ENCODE measurements at places on chromosomes 2 and 18.
A peak's percentile ranks its signal among the peaks of the same experiment; 100 is the strongest.

- no peak for DNase-seq
Measured at GRCh38 chr2:5587766-5588165, 104.4 kb upstream of the SOX11 start.

- DNase-seq = no peak
Measured at GRCh38 chr18:23378302-23378686, 74.8 kb upstream of the RIOK3 start.

DNA sequence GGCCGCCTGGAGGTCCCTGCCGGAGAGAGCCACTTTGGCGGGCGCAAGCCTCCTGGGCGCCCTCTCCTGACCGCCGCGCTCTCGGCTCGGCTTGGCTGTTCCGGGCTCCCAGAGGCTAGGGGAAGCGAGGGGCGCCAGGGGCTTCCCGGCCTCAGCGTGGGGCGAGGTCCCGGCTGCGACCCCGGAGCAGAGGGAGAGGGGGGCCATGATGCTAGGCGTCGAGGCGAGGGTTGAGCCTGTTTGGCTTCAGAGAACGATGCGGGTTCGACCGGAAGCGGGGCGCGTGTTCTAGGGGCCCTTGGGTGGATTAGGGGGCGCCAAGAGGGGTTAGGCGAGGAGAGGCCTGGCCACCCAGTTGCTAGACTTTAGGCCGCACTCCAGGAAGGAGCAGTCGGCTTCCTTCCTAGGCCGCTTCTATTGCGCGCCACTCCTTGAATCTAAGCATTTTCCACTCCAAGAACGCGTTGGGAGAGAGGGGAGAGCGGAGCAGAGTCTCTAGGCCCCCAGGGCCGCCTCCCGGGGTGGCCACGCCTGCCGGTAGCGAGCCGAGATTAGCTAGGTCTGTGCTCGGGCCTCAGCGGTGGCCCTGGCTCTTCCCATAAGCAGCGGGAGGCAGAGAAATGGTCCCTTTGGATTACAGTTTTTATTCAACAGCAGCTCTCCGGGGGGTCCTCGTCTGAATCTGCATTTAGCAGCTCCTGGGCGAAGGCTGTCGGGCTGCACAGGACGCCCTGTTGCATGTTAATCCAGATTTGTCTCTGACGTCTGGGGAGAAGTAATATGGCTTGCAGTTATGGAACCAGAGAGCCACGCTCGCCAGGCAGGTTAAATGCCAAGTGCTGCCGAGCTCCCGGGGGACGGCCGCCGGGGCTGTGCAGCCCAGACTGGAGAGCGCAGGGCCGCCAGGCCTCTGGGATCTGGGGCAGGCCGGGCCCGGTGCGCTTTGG is 11.3 kb downstream of the MEIS1 start:
- no peak for DNase-seq

GRCh38 chr2:102736110-102736409 is 25.8 kb upstream of the TMEM182 start:
- DNase-seq = no peak

DNA sequence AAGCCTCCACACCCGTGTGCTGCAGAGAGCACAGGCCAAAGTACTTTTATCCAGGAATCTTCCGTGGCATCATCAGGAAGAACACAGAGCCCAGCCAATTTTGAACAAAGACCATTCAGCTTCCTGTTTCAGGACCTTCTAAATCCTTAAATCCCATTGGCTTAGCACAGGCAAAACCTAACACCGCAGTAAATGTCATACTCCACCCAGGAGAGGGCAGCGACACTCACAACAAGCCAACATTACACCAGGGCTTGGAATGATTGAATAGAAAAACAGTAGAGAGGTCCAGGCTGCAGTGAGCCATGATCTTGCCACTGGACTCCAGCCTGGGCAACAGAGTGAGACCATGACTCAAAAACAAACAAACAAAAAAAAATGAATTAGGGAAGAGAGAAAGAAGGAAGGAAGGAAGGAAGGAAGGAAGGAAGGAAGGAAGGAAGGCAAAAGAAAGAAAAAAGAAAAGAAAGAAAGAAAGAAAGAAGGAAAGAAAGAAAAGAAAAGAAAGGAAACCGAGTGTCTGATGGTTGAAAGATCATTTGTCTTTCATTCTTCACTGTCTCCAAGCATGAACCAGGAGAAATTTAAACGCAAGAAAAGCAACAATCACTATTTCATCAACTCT is 144.6 kb upstream of the SATB2 start:
- DNase-seq = no peak

DNA sequence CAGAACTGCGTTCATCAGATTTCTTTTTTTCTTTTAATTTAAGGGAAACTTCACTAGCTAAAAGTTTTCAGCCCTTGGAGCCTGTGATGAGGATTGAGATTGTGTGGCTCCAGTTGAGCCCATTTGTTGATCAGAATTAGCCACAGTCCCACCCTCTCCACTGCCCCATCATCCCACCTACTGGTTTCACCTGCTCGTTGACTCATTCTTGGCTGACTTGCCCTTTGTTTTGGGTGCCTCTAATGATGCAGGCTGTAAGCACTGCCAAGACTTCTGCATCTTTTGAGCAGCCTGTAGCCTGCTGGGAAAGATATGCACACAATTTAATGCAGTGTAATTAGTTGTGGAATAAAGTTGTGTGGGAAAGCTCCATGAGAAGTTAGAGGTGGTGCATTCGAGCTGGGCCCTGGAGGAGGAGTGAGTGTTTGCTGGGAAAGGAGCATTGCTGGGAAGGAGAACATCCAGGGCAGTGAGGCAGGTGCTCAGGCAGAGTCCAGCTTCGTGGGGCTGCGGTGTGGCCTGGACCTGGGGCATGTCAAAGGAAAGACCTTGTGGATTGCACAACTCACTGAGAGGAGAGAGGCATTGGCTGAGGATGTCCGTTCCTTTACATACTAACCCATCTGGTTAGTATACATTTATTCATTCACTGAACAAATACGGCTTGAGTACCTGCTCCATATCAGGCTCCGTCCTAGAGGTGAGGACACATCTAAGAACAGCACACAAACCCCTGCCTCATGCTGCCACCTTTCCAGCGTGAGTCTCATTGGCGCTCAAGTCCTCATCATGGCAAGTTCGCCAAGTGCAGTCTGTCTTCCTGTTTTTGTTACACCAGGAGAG is 18.2 kb downstream of the ASPRV1 start:
- DNase-seq = no peak

- DNase-seq = no peak
Measured at GRCh38 chr18:24862201-24862816, 401.9 kb downstream of the HRH4 start.

GRCh38 chr18:27378431-27379095 is 193.5 kb upstream of the CHST9 start:
- DNase-seq = no peak

- peak; percentile 36 for DNase-seq
Measured at GRCh38 chr2:226124548-226125011, 675.0 kb downstream of the IRS1 start.

- no peak for DNase-seq
Measured at GRCh38 chr2:184444217-184444616, 154.1 kb upstream of the ZNF804A start.

GRCh38 chr2:223114170-223114569 is 62.2 kb downstream of the KCNE4 start:
- no peak for DNase-seq
